Fibroblast of mammary gland (primary cell): ENCODE measurements at places on chromosomes 1 and 21.

- no peak for DNase-seq
Observed at GRCh38 chr1:110880708-110881374, 7.9 kb downstream of the CD53 start.

DNA sequence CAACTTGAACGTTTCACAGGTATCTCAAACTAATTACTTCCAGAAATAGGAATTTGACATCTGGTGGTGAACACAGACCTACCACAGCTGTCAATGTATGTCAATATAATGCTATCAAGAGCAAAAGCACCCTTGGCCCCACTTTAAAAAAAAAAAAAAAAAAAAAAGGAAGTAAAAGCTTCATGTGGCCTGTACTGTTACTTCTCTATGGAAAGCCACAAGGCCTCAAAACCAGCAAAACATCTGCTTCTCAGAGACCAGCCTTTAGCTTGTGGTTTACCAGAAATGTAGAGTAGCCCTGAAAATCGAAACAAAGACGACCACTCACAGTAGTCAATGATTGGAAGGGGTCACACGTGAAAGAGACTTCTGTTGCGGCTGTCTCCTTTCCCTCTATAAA is 109.6 kb downstream of the SLC45A1 start:
- DNase-seq = no peak

DNA sequence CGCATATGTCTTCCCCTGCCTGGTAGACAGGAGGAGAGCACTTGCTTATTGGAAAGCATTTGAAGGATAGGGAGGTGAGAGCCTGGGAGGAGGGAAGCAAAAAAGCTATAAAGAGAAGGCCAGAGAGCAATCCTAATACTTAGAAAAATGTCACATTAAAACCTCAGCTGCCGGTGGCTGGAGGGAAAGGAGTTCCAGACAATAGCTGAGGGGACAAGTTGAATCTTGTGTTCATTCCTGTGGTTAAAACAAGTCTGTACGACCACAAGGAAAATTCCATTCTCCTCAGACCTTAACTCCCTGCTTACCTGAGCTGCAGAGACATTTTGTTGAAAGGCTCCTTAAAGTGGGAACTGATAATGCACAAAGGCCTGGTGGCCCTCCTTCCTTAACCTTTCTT is 218.8 kb upstream of the CAMK1G start:
- DNase-seq = no peak

DNA sequence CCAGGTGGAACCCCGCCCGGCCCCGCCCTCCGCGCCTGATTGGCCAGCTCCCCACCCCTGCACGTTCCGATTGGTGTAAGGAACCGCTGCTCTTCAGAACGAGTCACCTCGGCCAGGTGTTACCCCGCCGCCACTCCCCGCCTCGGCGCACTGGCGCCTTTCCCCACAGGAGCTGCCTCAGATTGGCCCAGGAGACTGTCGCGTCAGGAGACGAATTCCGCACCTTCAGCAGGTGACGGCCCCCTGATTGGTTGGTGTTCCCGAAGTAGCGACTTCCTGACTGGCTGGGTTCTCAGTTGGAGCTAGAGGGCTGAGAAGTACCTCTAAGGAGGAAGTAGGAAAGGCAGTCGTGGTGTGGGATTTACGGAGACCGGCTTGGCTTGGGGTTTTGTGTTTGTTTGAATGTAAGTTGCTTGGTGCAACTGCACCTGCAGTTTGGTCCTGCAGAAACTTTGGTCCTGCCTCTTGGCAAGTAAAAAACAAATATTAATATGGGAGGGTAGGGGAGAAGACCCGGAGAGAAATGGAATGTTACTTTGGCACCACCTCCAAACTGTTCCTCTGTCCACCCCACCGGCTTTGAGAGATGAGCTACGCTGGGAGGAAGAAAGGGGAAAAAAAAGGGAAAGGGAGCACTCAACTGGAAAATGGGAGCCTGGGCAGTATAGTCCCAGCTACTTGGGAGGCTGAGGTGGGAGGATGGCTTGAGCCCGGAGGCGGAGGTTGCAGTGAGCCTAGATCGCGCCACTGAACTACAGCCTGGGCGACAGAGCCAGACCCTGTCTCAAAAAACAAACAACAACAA is 415 bp upstream of the F11R start:
- no peak for DNase-seq

DNA sequence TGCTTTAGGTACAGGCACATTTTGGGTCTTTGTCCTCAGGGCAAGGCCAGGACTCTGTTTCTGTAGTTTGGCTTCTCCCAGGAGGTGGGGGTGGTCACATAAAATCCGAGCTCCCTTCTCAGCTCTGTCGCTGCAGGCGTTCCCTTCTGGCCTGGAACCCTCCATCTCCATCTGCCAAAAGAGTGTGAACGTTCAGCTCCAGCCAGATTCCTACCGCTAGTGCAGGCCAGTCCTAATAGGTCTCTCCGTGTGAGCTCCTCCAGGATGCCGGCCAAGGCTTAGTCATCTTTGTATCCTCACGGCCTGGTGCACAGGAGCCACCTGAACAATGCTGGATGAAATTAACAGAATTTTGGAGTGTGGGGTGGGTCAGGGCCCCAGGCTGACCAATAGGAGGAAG is 19.9 kb upstream of the KCNA10 start:
- DNase-seq = no peak
